ENCODE measurements at places on chromosomes 6 and 20. TPM values are rescaled to one million over a fixed set of nuclear protein-coding genes. Genes with fewer than 3 reads are reported as not detected.
A peak's percentile ranks its signal among the peaks of the same experiment; 100 is the strongest.

- no peak for DNase-seq
Measured at GRCh38 chr6:152050451-152051195, 243.1 kb downstream of the ESR1 start.

- no peak for DNase-seq
Measured at GRCh38 chr6:111198841-111199240, 111.5 kb downstream of the SLC16A10 start.

Gene LIME1
- 5.9 TPM for polyA plus RNA-seq

- no peak for DNase-seq
Measured at GRCh38 chr6:165571721-165572132, 91.3 kb downstream of the PDE10A start.

GRCh38 chr6:168136622-168137021, 57.6 kb upstream of the FRMD1 start:
- no peak for DNase-seq

DNA sequence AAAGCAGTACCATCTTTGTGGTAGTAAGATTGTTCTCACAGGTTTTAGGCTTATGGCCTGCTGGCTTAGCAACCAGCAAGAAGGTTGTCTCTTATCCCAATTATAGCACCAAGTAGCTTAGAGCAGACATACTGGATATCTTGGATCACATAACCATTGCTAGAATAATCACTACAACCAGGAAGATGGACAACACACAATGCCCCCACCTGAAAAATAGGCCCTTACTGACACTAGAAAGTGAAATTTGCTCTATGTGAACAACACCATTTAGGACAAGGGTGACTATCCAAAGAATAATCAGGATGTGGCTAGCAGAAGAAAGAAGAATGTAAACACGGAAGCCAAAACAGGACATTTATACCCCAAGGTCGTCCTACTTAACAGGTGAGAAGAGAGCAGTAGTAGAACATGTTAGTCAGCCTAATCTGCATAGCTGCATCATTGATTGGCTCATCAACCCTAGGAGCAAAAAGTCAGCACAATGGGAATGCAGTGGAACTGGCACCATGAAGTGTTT, 172.7 kb upstream of the MARCKS start:
- no peak for DNase-seq

DNA sequence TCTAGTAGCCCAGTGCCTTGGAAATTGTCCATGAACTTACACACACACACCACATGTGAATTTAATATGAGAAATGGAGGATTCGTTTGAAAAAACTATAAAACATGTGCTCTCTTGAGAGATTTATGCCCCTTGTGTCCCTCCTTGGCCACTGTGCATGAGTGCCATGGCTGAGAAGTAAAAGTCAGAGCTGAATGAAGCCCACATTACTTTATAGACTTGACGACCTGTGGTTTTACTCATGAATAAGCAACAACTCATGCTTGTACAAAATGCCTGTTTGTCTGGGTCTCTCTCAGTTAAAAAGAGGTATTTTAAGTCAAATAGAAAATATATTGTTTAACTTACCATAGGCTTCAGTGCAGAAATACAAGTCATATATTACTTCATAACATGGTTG, 102.7 kb downstream of the KCNQ5 start:
- DNase-seq = no peak

Gene NHSL1
- 11.5 TPM for polyA plus RNA-seq

DNA sequence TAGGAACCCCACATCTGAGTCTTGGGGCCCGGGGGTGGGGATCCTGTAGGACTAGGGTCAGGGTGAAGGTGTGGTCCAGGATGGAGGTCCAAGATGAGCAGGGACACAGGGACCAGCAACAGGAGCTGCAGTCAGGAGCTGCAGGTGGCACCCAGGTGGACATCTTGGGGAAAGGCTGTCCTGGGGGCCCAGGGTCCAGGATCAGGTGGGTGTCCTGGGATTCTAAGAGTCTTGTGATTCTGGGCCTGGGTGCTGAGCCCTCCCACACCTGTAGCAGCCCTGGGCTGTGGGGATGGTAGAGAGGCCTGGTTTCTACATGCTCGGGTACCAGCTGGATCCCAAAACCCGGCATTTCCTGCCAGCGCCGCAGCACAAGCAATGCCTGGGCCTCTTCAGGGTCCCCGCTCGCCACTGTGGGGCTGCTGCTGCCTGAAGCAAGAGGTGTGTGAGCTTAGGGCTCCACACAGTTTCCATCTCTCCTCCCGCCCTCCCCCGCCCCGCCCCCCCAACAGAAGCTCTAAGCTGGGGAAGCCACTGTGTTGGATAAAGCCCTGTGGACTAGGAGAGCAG, 20.7 kb downstream of the ERGIC3 start:
- DNase-seq = no peak

DNA sequence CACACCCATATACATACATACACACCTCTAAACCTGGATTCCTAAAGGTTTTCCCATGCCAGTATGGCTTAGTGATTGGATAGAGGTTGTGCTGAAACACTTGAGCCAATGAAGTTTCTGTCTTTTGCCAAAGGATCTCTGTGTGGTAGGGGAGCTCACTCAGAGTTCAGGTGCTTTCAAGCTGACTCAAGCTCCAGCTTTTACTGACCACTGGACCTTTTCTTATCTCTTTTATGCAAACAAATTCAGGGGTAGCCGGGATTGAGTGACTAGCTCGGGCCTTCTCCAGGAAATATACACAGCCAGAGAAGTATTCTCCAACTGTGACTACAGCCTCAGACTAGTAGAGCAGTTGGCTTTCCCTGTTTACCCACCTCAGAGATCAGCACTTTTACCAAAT, 21.5 kb upstream of the DSE start:
- DNase-seq = no peak

Gene ZNF391
- 13.3 TPM for polyA plus RNA-seq

Gene PGC
- polyA plus RNA-seq = 0.30 TPM

Gene DDX39B
- 550 TPM for polyA plus RNA-seq

Gene EYS
- 0.51 TPM for polyA plus RNA-seq

DNA sequence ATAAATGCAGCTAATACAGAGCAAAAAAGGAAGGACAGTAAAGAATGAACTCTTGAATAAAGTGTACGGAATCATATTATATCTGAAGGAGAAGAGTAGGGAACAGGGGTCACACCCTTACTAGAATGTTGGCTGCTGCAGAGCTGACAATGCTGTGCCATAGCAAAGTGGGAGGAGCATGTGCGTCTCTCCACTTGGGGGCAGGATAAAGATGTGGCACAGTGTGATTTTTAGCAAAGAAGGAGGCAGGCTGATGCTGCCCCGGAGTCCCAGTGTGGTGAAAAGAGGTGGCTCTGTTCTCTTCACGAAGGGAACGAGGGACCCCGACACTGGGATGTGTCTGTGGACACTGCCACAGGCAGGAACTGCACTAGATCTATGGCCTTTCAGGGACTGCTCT, 67.5 kb downstream of the INSM1 start:
- DNase-seq = no peak

Gene AGPAT4
- polyA plus RNA-seq = 20.4 TPM

- DNase-seq = no peak
Measured at GRCh38 chr6:68544450-68544849, 90.6 kb upstream of the ADGRB3 start.

DNA sequence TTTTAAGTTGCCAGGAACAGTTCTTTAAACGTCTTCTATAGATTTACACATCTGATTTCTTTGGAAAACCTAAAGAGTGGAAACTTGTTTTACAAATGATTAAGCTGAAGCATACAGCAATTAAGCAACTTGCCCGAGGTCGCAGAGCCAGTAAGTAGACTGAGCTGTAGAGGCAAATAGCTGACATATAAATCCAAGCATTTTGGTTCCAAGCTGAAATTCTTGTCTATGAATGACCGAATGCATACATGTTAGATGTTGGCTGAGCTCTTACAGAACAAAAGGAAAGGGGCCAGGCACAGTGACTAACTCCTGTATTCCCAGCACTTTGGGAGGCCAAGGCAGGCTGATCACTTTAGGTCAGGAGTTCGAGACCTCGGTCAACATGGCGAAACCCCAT, 101.8 kb upstream of the SGK1 start:
- DNase-seq = peak; percentile 27

GRCh38 chr6:36230371-36230770, 33.8 kb downstream of the BRPF3 start:
- no peak for DNase-seq

DNA sequence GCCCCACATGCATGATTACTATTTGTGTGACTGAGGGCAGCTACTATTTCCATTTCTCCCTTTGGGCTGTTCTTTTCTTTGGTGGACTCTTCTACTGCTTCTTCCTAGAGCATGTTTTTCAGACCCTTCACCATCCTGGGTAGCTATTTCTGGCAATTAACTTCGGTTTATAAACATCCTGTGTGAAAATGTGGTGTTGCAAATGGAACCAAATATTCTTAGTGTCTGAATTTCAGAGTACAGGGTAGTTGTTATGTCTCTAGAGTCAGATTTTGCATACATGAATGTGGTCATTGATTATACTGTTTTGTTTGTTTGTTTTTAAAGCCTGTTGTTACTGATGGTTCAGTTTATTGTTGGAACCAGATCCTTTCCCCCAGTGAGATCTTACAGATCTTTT, 49.7 kb downstream of the PROKR2 start:
- no peak for DNase-seq

Gene CCM2L
- polyA plus RNA-seq = 8.5 TPM

DNA sequence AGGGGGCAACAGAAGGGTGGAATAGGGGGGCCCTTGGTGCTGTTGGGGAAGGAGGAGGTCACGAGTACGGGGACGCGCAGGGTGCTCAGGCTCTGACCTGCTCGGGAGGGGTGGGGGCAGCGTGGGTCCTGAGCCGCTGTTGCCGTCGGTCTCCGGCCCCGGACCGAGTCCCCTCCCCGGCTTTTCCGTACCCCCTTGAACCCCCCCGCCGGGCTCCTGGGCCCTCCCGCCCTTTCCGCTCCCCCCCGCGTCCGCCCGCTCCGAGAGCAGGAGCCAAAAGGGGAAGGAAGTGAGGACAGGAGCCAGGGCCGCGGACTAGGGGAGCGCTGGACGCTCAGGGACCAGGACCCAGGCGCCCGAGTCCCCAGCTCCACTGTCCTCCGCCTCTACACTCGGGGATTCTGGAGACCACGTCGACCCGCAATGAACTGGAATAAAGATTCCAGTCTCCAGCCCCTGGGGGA, at the start of gene RGL2:
Gene RGL2, minus strand, starts transcription at position 170 of the 464 bp plus-strand sequence. CDS start 332 bp downstream, outside the sequence.
- DNase-seq = no peak

DNA sequence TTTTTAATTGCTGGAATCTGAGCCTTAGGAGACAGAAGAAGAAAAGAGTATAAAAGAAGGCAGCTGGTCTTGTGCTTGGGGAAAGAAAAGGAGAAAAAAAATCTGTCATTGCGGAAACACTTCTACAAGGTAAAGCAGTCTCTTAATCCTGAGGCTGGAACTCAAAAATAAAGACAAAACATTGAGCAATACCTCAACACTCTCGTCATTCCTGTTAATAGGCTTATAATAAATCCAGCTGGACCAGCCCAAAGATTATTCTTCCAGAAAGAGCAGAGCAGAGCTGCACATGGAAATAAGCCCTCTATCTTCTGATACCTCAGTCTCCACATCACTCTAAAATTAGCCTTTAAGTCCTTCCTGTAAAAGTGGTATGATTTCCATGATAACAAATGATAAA, 62.0 kb upstream of the HIVEP1 start:
- no peak for DNase-seq

DNA sequence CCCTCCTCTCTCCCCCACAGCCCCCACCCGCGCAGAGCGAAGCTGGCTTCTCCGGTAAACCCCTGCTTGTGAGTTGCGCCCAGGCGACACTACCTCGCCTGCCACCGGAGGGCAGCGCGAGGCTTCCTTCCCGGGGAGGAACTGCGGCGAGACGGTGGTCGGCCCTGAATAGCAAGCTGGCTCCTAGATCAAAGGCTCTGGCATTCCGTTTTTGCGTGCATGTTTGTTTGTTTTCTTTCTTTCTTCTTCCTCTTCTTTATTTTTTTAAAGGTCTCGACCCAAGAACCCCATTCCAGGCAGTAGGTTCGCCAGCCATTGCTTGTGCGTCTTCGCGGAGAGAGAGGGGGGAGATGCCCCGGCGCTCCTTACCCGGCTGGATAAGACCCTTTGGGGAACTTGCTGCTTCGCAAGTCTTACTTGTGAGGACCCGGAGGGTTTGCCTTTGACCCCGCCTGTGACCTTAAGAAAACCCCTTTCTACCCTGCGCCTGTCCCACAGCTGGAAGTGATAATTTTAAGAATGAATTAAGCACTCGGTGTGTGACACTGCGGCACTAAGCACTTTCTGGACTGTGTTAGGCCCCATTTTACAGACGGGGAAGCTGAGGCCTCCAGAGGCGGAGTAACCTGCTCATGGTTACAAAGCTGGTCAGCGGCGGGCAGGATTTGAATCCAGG, 92.7 kb upstream of the SIRPA start:
- no peak for DNase-seq

DNA sequence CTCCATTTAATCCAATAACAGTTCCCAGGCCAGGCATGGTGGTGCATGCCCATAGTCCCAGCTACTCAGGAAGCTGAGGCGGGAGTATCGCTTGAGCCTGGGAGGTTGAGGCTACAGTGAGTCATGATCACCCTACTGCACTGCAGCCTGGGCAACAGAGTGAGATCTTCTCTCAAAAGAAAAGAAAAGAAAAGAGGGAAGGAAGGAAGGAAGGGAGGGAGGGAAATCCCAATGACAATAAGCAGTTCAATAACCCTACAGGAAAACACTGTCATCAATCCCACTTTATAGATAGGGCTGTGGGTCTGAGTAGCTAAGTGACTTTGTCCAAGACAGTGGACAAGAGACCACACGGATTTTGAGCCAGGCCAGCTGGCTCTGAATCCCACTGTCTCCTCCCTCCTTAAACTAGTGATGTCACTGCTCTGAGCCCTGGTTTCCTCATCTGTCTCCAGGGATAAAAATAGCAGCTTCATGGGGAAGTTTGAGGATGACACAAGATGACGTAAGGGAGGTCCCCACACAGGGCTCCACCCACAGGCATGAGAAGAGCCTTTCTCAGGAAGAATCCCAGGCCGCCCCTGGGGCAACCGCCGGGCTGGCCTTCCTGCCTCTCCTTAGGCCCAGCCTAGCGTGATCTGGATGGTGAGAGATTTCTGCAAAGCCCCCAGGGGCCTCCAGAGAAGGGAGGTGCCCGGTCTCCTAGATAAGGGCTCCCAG, 7.2 kb upstream of the TRIB3 start:
- DNase-seq = no peak

GRCh38 chr20:31670371-31671228, 32.9 kb downstream of the COX4I2 start:
- DNase-seq = no peak

DNA sequence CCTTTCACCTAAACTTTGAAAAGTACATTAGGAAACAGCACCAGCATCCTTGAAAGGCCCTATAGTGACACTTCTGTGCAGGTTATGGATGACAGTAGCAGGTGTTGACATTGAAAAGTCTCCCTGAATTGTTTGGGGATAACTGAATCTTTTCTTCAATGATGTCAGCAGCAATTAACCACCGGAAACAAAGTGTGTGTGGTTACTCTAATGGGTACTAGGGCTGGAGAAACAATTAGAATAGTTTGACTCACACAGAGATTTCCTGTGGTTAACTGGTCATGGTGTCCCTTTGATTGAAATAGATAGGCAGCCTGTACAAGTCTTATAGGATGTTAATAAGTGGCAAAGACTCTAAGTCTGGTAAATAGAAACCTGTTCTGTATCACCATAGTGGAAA, 189.1 kb downstream of the TBX18 start:
- DNase-seq = no peak

All from right renal pelvis (tissue), 4 donors.